ENCODE measurements at places on chromosomes 13 and 19.

GRCh38 chr13:26993780-26994179, 177.8 kb downstream of the USP12 start:
- no peak for DNase-seq

- no peak for DNase-seq
These were observed 389.5 kb downstream of the PCDH9 start for GRCh38 chr13:66840621-66841020.

DNA sequence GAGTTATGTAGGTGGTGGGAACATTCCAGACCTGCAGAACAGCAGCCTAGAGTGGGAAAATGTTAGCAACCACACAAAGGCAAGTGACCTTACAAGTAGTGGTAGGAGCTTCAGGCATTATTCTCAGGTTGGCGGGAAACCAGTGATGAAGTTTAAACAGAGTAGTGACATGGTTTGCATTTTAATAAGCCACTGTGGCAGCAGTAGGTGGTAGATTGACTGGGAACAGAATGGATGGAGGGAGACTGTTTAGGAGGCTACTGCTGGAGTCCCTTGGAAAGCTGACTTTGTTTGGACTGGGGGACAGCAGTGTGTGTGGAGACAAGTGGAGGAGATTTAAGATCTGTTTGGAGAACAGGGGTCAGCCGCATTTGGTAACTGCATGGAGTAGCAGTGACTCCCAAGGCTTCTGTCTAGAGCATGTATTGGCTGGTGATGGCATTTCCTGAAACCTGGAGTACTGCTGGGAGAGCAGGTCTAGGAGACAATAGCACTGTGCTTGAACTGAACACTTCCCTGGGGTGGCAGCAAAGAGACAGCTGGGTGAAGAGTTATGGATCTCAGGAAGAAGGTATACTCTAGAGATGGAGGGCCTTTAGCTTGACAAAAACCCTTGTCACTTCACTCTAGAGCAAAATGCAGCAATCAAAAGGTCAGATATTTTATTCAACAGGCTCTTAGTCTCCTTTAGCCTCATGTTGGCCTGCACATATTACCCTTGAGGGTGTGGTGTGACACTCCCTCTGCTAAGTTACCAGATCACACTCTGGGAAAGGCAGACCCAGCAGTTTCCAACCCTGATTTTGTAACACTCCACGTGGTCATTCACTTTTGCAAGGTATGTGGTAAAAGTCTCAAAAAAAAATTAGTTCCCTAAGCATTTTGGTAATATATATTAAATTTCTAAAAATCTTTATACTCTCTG, 70.3 kb downstream of the DHRS12 start:
- DNase-seq, result no peak

- no peak for DNase-seq
These were observed 1.9 kb upstream of the MADCAM1 start for GRCh38 chr19:494171-495080.

DNA sequence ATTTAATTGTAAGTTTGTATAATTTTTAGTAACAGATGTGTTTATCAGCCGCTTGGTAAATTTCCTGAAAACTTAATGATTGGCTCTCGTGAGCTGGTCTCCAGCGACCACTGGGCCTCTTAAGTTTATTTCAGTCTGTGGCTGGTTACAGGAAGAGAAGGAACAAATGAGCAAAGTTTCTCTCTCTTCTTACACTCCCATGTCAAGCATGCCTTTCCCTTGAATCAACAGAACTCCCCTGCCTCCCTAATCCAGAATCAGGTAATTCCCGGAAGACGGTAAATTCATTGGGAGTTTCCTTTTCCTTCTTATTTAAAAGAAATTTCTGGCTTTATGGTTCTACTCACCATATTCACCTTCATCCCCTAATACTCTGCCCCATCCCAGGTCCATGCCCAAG, 52.5 kb upstream of the POMP start:
- DNase-seq, result no peak

GRCh38 chr19:8615024-8615423, 4.5 kb upstream of the ADAMTS10 start:
- DNase-seq, result no peak

- no peak for DNase-seq
These were observed 10.8 kb upstream of the C19orf33 start for GRCh38 chr19:38293281-38293680.

- DNase-seq, result no peak
These were observed 105.6 kb downstream of the SLC7A1 start for GRCh38 chr13:29489650-29490560.

- no peak for DNase-seq
These were observed 192.6 kb upstream of the UBL3 start for GRCh38 chr13:30042891-30043630.

- DNase-seq, result no peak
These were observed 3.0 kb downstream of the ANKRD10 start for GRCh38 chr13:110911880-110912279.

GRCh38 chr13:45120967-45121831, 889 bp downstream of the GTF2F2 start:
- peak; percentile 13 for DNase-seq

Data from CD4-positive, alpha-beta T cell treated with Interleukin-21 for 1 hour (primary cell).